Hepatocyte (in vitro differentiated cells): ENCODE measurements at places on chromosomes 6 and 20. TPM values are rescaled to one million over a fixed set of nuclear protein-coding genes. Genes with fewer than 3 reads are reported as not detected.

- no peak for DNase-seq
Observed at GRCh38 chr20:5046656-5047339, 45.5 kb upstream of the SLC23A2 start.

CDS2 gene
- total RNA-seq = 27.0 and 32.3 TPM in 2 replicates

SAMD5 gene
- total RNA-seq = 11.2 and 12.6 TPM in 2 replicates

- no peak for DNase-seq
Observed at GRCh38 chr6:77205936-77206335, 257.4 kb downstream of the HTR1B start.

DNA sequence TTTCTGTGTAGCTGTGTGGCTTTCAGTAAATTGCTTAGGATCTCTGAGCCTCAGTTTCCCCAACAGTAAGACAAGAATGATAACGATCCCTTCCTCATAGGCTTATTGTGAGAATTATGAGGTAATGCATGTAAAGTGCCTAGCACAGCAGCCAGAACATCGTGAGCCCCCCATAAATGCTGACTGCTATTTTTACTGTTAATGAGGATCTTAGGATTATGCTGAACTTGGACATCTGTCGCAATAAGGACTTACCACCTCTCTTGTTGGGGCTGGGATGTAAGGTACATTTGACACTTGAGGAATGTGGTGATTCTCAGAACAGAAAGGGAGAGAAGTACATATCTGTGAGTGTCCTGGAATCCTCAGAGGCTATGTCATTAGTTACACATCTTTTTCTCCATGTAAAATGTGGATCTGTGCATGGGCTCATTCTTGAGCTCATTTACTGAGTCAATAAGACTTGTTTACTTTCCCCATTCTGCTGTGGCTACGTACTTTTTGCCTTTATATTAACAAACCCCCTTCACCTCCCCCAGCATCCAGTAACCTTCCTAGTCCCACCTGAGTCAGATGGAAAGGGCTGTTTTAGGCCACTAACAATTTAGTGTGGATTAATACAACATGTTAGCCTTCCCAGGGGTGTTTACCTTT lies 64.4 kb upstream of the PLEKHG1 start:
- no peak for DNase-seq

- no peak for DNase-seq
Observed at GRCh38 chr6:3620937-3621336, 130.6 kb downstream of the PXDC1 start.

GRCh38 chr6:147873816-147874215 lies 365.3 kb downstream of the SAMD5 start:
- no peak for DNase-seq

- DNase-seq = no peak
Observed at GRCh38 chr6:151372164-151372563, 19.2 kb downstream of the ZBTB2 start.

MTFR2 gene
- 0.43 and 2.9 TPM in 2 replicates for total RNA-seq

GRCh38 chr6:81655696-81656095 lies 96.8 kb downstream of the TENT5A start:
- no peak for DNase-seq

- DNase-seq = no peak
Observed at GRCh38 chr6:22804620-22805261, 235.4 kb downstream of the HDGFL1 start.

- DNase-seq = no peak
Observed at GRCh38 chr6:119145111-119145510, 66.6 kb upstream of the FAM184A start.

DNA sequence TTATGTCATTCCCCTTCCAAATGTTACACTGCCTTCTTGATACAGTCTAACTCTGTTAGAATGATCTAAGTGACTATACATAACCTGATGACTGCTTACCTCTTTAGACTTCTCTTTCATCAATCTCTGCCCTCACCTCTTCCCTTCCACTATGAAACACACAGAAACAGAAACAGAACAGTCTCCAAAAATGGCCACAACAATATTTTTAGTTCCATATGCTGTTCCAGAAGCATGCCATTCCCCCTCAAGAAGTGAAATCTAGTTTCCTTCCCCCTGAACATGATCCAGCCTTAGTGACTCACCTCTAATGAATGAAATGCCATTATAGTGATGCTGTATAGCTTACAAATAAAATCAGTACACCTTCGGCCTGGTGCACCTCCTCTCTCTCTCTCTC lies 229.3 kb upstream of the TENT5A start:
- no peak for DNase-seq

- no peak for DNase-seq
Observed at GRCh38 chr6:149468179-149468578, 16.6 kb downstream of the ZC3H12D start.

DNA sequence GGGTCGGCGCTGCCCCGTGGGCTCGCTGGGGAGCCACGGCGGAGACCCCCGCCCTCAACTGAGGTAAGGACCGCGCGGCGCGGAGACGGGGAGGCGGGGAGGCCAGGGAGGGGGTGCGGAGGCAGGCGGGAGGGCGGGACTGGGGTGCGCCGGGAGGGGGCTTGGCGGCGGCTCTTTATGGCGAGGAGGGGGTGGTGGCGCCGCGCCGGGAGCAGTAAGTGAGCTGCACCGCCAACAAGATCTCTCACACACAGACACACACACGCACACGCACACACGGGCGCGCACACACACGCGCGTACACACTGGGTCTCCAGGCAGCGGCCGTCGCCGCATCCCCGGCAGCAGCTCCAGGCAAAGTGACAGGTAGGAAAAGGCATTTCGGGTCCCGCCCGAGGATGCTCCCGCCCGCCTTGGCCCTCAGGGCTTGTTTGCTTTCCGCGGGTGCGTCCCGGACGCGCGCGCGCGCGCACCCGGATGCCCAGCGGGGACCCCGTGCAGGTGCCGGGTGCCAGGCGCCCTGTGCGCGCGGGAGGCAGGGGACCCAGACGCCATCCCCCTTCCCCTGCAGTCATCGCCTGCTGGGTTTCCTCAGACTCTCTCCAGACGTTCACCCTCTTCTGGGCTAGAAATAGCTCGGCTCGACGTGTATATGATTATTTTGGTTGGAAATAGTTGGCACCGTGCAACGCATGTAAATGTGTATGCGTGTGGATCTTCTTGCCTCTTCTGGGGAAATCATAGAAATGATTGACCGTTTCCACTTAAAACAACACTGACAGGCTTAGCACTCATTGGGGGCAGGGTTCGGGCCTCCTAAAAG lies at the start of gene PLCB4:
TSS of gene PLCB4 (plus strand) at position 247 of the 823 bp plus-strand sequence. CDS start 238,728 bp downstream, outside the sequence.
- peak; percentile 60 for DNase-seq

DNA sequence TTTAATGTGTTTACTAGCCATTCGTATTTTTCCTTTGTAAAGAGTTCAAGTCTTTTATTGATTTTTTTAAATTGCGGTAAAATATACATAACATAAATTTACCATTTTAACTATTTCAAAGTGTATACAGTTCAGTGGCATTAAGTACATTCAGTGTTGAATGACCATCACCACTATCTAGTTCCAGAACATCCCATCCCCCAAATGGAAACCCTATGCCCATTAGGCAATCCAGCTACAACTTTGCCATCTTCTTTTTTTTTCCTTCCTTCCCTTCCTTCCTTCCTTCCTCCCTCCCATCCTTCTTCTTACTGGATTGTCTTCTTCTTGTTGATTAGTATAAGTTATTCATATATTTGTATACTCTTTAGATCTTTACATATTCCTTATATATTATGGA lies 8.6 kb downstream of the LPIN3 start:
- no peak for DNase-seq

- no peak for DNase-seq
Observed at GRCh38 chr6:147947521-147947920, 395.1 kb upstream of the SASH1 start.

FBXL4 gene
- 25.6 and 31.0 TPM in 2 replicates for total RNA-seq

GRCh38 chr6:33794910-33795623 lies 6.1 kb upstream of the LEMD2 start:
- DNase-seq = peak; percentile 21

COL10A1 gene
- 0.04 and 0.07 TPM in 2 replicates for total RNA-seq

DNA sequence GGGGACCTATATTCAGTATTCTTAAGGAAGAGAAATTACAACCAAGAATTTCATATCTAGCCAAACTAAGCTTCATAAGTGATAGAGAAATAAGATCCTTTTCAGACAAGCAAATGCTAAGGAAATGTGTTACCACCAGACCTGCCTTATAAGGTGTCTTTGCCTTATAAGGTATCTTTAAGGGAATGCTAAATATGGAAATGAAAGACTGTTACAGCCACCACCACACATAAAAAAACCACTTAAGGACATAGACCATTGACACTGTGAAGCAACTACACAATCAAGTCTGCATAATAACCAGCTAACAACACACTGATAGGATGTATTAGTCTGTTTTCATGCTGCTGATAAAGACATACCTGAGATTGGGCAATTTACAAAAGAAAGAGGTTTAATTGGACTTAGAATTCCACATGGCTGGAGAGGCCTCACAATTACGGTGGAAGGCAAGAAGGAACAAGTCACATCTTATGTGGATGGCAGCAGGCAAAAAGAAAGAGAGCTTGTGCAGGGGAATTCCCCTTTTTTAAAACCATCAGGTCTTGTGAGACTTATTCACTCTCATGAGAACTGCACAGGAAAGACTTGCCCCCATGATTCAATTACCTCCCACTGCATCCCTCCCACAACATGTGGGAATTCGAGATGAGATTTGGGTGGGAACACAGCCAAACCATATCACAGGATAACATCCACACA lies 119.2 kb upstream of the LAMA2 start:
- DNase-seq = no peak

GRCh38 chr6:28757429-28758045 lies 166.2 kb downstream of the TRIM27 start:
- DNase-seq = no peak

DNA sequence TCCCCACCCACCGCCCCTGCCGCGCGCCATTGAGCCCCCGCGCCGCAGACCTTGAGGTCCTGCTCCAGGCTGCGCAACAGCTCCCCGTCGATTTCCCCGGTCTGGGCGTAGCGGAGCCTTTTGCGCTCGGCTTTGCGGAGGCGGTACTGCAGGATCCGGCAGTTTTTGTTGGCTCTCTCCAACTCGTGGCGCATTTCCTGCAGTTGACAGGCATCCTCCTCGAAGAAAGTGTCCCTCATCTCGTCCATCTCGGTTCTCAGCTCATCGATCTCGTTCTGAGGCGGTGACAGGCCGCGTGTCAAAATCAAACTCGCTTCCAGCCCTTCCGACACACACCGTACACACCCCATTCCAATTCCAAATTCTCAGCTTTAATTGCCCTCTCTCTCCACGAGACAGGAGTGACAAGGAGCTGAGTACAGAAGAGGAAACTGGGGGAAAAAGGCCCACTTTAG lies 4.3 kb downstream of the MTCL3 start:
- DNase-seq = peak; percentile 42

ADGRF5 gene
- total RNA-seq = 1.8 and 2.0 TPM in 2 replicates

MDC1 gene
- total RNA-seq = 3.3 and 8.7 TPM in 2 replicates

C20orf144 gene
- 0.30 TPM in 1 of 2 replicates, not detected in the other for total RNA-seq

- no peak for DNase-seq
Observed at GRCh38 chr6:65988006-65988405, 281.0 kb upstream of the EYS start.

ID1 gene
- total RNA-seq = 616 and 651 TPM in 2 replicates

GRCh38 chr6:209432-210103 lies 82.7 kb upstream of the DUSP22 start:
- no peak for DNase-seq

CYP24A1 gene
- total RNA-seq = 1.5 and 1.9 TPM in 2 replicates

- no peak for DNase-seq
Observed at GRCh38 chr6:16256781-16257180, 18.4 kb downstream of the GMPR start.

GRCh38 chr6:34360556-34360955 lies 31.9 kb downstream of the NUDT3 start:
- DNase-seq = no peak

- no peak for DNase-seq
Observed at GRCh38 chr6:3235486-3235885, 8.0 kb upstream of the TUBB2B start.

GRCh38 chr20:20930500-20930899 lies 175.7 kb downstream of the LINC00237 start:
- no peak for DNase-seq

DNA sequence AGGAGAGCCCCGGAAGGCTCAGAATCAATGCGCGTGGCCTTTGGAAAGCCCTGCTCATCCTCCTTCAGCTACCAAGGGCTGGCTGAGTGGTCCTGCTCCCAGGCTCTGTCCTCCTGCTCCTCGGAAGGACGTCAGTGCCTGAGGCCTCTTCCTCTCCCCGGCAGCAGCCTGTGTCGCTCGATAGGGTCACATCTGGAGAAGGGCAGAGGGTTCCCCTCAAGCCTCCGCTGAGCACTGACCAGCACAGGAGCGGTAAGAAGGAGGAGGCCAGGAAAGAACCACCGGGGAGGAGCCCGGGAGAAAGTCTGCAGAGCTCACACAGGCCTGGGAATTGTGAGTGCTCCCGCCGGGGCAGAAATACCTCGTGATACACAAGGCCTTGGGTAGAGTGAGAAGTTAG lies 21.2 kb downstream of the KIF25 start:
- no peak for DNase-seq

DNA sequence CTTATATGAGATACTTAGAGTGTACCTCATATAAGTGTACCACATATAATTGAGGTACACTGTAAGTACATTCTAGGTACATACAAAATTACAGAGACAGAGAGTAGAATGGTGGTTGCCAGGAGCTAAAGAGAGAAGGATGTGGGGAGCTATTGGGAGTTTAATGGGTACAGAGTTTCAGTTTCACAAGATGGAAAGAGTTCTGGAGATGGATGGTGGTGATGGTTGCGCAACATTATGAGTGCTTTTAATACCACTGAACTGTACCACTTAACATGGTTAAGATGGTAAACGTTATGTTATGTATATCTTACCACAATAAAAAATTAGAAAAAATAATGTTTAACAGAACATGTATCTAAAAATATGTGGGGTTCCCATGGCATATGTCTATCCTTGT lies 69.4 kb downstream of the PRND start:
- no peak for DNase-seq

PRND gene
- total RNA-seq = 0.16 and 0.70 TPM in 2 replicates

DNA sequence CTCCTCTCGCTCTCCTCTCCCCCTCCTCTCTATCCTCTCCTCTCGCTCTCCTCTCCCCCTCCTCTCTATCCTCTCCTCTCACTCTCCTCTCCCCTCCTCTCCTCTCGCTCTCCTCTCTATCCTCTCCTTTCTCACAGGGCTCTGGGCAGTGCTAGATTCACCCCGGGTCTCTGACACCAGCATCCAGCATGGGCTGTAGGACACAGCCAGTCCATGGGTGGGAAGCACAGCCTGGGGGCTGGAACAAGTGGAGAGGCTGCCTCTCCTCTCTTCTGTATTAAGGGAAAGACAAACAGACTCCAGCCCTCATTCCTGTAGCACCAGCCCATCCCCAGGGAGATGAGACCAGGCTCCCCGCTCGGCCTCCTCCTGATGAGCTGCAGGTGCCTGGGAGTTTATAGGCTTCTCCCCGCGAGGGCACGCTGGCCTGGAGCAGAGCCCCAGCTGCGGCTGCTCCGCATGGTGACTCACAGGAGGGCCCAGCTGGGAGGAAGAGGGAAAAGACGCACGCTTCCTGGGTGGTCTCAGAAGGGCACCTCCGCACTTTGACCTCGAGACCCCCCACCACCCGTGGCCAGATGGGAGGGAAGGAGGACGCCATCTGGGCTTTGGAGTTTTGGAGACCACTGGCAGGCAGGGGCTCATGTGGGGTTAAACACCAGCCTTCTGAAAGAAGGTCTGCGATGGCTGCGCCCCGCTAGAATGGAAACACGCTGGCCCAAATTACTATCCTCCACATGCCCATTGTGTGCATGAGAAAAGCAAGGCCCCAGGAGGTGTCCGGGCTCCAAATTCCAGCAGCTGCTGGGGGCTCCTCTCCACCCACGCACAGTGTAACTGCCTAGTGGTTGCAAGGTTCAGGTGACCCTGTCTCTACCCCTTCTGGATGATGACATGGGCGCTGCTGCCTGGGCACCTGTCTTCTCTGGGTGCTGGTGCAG lies 68.0 kb downstream of the BMP7 start:
- no peak for DNase-seq

GRCh38 chr6:139644821-139645220 lies 270.4 kb upstream of the CITED2 start:
- DNase-seq = no peak

- DNase-seq = no peak
Observed at GRCh38 chr20:45818239-45818638, 5.8 kb downstream of the UBE2C start.
